ENCODE measurements at places on chromosomes 5 and 9. TPM values are rescaled to one million over a fixed set of nuclear protein-coding genes. Genes with fewer than 3 reads are reported as not detected.

GRCh38 chr5:31209334-31209733, 15.8 kb downstream of the CDH6 start:
- DNase-seq: no peak

- DNase-seq: no peak
These were observed 350.7 kb upstream of the TLE4 start for GRCh38 chr9:79221084-79221483.

The C9orf50 gene
- 0.87 TPM for total RNA-seq

The PDLIM4 gene
- 48.8 TPM for total RNA-seq

The TMEM232 gene
- 5.7 TPM for total RNA-seq

DNA sequence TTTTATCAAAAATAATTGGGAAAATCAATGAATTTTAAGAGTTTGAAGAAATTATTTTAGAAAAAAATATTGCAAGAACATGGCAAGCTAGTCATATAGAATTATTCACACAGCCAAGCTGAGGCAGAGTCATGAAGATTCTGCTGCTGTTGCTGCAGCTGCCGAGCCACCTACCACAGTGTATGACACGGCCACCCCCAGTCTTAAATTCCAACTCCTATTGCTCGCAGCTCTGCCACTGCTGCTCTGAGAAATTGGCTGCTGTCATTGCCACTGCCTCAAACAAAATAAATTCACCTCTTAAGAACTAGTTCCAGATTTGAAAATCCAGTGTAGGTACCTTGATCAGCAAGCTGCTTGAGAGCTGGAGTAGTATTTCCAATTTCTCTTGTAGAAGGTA, 1318.8 kb upstream of the ACO1 start:
- DNase-seq: no peak

DNA sequence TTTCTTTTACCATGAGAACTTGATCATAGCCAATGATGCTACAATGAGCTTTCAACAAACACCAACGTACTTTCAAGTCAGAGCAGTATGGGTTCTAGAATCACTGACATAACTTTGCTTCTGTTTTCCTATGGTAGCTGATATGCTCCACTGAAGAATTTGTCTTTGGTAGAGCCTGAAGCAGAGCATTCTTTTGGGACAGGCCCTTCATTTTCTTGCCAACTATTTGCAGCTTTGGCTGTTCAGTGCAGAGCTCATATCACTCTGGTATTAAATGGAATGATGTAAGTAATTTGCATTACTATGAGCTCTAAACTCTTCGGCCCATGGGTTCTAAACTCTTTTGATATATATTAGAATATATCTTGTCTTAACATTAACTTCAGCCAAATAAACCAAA, 51.8 kb upstream of the APC start:
- no peak for DNase-seq

DNA sequence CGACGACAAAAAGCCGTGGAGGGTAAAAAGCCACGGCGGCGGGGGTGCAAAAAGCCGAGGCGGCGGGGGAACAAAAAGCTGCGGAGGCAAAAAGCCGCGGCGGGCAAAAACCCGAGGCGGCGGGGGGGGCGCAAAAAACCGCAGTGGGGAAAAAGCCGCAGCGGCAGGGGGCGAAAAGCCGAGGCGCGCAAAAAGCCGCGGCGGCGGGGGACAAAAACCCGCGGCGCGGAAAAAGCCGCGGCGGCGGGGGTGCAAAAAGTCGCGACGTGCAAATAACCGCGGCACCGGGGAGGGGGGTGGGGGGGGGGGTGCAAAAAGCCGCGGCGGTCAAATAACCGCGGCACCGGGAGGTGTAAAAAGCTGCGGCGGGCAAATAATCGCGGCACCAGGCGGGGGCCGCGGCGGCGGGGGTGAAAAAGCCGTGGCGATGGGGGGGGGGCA, 511.5 kb downstream of the FOXD4L5 start:
- DNase-seq: no peak

The ZDHHC21 gene
- total RNA-seq: 18.6 TPM

The LPAR1 gene
- 34.3 TPM for total RNA-seq

The WDR38 gene
- not detected for total RNA-seq

The CLIC3 gene
- 1.5 TPM for total RNA-seq

DNA sequence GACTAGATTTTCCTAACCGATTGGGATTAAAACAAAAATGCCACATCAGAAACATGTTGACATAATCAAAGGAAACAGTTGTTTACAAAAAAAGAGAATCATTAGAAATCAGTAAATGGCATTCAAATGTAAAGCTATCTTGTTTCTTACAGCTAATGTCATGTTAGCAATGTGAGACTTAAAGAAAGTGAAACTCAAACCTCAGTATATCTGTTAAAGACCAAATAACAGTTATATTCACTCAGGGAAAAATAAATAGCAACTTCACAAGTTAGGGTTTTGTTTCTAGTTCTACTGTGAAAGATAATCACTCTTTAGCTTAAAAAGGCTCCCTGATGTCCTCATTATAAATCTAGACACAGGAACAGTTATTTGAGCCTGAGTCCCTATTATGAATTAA, 189.3 kb upstream of the EFNA5 start:
- no peak for DNase-seq

GRCh38 chr5:172636279-172637050, 4.6 kb upstream of the NEURL1B start:
- DNase-seq: no peak

The PTGR1 gene
- 46.3 TPM for total RNA-seq

- DNase-seq: no peak
These were observed 53.7 kb upstream of the DMRT3 start for GRCh38 chr9:922731-923130.

DNA sequence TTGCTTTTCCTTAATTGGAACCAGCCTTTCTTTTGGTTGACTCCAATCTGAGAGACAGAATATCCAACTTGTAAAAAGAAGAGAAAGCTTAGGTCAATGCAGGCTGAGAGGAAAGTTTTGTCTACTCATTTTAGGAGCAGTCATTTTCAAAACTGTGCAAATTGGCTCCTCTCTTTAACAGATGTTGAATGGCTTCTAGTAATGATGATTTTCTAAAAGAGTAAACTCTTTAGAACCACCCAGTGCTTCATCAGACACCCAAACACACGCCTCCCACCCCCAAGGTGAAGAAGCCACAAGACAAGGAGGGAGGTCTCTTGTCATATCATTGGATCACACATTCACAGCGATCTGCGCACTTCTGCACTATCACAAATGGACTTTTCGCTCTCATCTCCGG, 116.3 kb upstream of the KLF9 start:
- DNase-seq: no peak

DNA sequence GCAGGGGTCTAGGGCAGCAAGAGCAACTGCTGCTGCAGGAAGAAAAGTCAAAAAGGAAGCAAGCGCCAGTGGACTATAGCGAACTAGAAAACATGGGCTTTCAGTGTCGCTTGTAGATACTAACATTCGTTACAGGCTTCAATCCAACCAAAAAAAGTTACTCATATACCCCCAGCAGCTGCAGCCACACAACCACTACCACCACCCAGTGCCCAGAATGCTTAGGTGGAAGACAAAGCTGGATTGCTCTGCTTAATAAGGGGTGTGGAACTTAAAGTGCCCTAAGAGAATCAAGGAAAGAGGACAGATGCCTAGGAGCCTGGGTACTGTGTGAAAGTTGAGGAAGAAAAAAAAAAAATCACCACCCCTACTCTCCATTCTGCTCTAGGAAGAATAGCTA, 203.6 kb downstream of the ELAVL2 start:
- no peak for DNase-seq

The COMMD10 gene
- total RNA-seq: 25.7 TPM

The FAM221B gene
- 0.07 TPM for total RNA-seq

- no peak for DNase-seq
These were observed 22.7 kb downstream of the DPYSL3 start for GRCh38 chr5:147487031-147487750.

GRCh38 chr9:114178756-114179450, 23.6 kb downstream of the COL27A1 start:
- DNase-seq: no peak

DNA sequence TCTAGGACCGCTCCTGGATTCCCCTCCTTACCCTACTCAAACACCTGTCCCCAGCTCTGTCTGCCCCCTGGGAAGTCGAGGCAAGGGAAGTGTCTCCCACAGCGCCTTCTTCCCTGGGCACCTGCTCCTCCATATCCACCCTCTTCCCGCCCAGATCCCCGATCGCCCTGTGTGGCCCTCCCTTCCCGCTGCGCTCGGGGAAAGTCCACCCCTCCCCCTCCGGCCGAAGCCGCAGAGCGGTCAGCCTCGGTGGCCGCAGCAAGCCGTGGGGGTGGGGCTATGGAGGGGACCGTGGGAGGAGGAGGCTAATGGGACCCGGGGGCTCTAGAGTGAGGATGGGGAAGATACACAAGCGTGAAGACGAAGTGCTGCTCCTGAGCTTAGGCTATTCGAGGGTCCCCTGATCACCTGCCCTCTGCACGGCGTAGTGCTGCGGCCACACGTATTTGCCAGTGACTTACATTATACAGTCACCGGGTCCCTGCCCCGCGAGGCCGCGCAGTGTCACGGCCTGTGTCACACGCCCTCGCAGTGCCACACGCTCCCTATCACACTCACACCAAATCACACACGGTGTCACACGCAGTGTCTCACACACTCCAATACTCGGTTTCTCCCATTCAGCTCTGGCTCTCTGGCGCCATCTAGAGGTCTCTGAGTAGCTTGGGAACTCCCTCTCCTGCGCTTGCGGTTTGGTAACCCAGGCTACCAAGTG, 658 bp upstream of the PCDH1 start:
- peak; percentile 86 for DNase-seq

The PLAC8L1 gene
- 2.6 TPM for total RNA-seq

- no peak for DNase-seq
These were observed 11.8 kb upstream of the ZDHHC11 start for GRCh38 chr5:862367-863243.

DNA sequence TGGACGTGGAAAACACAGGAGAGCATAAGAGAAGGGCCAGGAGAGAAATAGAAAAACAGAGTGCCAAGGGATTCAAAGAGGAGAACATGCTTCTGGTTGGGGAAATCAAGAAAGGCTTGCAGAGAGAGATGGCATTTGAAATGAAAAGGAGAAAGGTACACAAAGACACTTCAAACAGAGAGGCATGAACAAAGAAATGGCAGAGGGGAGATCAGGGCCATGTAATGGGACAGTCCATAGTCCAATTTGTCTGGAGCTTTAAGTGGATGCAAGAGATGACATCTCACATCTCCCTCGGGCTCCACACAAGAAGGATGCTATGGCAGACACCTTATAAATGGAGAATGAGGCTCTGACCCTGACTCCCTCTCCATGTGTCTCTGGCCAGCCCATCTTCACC, 331.1 kb downstream of the MLLT3 start:
- DNase-seq: no peak

DNA sequence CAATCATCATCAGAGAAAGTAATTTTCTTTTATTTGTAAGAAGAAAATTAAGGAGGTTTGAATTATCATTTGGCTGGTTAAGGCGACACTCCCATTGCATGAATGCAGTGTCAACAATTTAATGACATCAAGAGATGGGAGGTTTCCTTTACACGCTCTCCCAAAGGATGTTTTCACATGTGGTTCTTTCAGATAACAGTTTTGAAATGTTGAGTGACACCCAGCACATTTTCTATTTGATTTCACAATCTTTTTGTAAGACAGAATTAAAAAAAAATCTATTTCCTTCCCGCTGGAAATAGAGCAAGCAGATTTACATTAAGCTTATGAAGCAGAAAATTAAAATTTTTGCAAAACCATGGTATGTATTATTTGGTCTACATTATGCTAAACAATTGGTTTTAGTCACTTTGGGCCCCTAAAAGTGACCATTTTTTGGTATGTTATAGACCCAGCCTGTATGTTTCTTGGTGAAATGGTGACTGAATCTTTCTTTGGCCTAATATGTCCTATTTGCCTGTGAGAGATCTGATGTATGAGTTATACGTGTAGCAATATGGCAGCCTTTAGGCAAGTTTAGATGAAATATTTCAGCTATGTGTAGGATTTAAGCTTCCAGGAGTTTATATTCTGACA, 18.9 kb upstream of the ANKRD55 start:
- no peak for DNase-seq

GRCh38 chr5:150044712-150045111, 41.6 kb downstream of the CSF1R start:
- DNase-seq: no peak

- DNase-seq: no peak
These were observed 117.3 kb downstream of the TTLL11 start for GRCh38 chr9:121975801-121976277.

- no peak for DNase-seq
These were observed 480 bp upstream of the CCDC69 start for GRCh38 chr5:151224372-151224771.

The PRSS3 gene
- total RNA-seq: not detected
